T-cell (primary cell): ENCODE measurements at places on chromosomes 3 and 15.

GRCh38 chr3:182737825-182738224 lies 55.5 kb upstream of the ATP11B start:
- DNase-seq = no peak

- no peak for DNase-seq
Observed at GRCh38 chr3:132180337-132180791, 136.8 kb upstream of the ACP3 start.

- DNase-seq = no peak
Observed at GRCh38 chr15:93074599-93074998, 14.4 kb downstream of the RGMA start.

DNA sequence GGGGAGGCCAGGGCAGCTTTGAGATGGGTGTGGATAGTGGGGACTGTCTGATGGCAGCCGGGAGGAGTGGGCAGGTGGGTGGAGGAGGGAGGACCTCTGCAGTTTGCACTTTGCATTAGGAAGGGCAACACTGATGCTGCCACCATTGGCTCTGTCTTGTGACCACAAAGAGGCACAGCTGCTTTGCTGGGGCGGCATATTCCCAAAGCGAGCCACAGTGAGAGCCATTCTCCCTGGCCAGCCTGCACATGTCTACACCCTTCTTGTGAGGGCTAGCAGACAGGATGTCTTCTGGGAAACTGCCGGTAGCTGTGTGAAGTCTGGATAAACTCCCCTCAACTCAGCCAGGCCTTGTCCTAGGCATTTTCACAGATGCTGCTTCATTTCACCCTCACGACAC lies 38.3 kb downstream of the CCNB2 start:
- no peak for DNase-seq

- no peak for DNase-seq
Observed at GRCh38 chr3:78900426-78900825, 867.4 kb downstream of the ROBO1 start.

DNA sequence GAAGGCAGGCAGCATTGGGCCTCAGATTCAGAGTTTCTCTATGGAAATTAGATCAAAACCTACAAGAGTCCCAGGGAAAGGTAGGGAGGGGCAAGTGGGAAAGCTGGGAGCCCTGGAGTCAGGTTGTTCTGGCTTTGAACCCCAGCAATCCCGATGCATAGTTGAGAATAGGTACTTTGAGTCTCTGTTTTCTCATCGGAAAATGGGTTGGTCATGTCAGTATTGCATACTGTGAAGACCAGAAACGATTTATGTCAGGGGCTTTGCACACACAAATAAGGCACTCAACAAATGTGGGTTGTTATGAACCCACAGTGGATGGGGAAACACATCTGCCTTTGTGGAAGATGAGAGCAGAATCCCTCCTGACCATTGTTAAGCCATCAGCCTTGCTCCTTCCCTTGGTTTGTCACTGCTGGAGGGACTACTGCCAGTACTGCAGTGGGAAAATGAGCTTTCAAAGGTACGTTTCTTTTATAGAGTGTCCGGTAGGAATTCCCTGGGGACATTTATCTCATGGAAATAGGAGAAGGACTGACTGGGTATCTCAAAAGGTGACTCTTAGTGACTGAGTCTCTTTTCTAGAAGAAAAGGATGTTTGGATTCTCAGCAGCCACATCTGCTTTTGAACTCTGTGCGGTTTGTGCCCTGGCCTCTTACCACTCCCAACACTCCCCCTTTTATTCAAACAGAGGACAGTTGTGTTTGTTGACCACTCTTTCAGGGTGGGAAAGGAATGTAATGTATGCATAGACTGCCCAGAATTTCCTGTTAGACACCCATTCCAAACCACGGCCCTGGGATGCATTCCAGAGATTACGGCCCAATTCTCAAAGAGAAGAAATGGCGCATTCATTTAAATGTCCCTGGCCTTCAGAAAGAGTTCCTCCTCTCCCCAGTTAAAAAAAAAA lies 54.6 kb upstream of the VILL start:
- no peak for DNase-seq

GRCh38 chr15:86439614-86440013 lies 359.9 kb downstream of the AGBL1 start:
- no peak for DNase-seq

DNA sequence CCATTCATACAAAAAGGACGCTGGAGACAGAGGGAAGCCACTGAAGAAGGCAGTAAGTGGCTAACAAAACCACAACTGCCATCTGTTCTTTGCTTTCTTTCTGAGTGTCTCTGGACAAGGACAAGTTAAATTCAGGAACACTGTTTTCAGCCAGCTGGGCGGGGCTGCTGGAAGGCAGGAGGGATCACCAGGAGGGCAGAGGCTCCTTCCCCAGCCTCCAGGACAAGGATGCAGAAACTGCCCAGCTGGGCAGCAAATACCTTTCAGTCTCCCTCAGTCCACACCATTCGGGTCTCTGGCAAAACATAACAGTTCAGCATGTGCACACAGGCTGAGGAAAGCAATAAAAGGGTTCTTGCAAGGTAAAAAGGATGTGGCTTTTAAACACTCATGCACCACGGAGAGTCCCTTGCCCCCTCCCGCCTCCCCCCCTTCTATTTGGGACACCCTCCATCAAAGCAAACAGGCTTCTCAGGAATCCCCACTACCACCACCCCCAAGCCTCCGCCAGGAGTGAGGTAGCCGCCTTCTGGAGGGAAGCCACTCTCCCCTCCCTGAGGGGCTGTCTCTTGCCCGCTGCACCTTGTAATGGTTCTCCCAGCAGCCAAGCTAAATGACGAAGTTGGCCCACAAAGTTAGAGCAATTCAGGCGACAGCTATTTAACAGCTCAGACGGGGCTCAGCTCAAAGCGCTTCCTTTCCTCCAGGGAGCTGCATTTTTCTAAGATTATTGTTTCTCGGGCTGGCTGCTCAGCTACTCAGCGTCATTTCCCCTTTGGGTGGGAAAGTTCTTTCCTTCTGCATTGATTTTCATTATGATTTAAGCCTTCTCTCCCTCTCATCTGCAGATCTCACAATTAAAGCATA lies 3.8 kb downstream of the HEG1 start:
- DNase-seq = peak; percentile 85

DNA sequence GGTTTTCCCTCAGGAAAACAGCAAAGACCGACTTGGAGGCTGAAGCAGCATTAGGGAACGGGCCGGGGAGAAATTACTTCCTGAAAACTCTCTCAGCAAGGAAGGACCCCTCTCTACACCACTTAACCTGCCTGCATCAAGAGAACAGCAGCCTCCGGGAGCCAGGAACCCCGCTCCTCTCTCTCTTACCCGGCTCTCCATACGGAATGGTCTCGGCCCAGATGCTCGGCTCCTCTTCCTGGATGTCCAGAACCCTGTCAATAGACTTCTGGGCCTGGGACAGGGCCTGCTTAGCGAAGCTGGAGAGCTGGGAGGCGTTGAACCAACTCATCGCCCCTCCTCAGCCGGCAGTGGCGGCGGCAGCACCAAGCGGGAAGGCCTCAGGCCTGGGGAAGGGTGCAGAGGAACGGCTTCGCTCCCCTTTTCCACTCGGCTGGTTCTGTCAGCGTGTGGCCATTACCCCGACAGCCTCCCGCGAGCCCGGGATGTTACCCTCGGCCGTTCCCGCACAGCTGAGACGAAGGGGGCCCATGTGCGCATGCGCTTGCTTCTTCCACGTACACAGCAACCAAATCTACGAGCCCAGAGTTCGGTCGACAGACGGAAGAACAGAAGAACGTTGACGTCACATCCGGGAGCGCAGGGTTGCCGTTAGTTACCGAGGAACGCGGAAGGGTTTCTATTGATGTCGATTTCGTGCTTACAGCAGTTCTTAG lies at the start of gene TMF1:
Gene TMF1 (minus strand): TSS at position 578 of the 716 bp plus-strand sequence. CDS start 247 bp downstream, at position 331.
- DNase-seq = peak; percentile 97

GRCh38 chr3:129612534-129613366 lies 6.3 kb upstream of the PLXND1 start:
- no peak for DNase-seq

DNA sequence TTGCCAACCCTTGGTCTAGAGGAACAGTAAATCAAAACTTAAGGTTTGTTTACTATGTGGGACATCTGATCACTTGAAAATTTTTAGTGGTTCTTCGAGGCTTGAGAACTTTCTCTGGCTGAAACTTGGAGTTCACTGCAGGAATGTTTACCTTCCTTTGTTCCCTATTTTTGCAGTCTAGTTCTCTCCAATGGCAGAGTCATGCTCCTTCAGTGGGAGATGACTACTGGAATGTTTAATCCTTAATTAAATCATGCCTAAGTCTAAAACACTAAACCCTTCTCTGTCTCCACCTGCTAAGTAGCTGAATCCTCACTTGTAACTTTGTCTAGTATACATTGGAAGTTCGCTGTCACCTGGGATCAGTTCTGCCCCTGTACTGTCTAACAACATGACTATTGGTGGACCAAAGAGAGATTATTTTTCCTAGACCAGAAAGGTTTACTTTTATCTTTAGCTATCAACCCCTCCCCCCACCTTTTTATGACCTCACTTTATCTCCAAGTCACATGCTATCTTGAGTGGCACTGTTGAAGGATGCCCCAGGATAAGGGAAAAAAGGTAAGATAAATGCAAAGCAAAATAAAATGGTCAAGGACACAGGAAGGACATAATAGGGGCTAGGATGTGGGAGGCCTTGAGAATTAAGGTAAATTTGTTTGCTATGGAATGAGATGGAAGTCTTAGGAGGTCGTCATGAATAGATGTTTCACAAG lies 1.2 kb upstream of the ZNF609 start:
- no peak for DNase-seq

DNA sequence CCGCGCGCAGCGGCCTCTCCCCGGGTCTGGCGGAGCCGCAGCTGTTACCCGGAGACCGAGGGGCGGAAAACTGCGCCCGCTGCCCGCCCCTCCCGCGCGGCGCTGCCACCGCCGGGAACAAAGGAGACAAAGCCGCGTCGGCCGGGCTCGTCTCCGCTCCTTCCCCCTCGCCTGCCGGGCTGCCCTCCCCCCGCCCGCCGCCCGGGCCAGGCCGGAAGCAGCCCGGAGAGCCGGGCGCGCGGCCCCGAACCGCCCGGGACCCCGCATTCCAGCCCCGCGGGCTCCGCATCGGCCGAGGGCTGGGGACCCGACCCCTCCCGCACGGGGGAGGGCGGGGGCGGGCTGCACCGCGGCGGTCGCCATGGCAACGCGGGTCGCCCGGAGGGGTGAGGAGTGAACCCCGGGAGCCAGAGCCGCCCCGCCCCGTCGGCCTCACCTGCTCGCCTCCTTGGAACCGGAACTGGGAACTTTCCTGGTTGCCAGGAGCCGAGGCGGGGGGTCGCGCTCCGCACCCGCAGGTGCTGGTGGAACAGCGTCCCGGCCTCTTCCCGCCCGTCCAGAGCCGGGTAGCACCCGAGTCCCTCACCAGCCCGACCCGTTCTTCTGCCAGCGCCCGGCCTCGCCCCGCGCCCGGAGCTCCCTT lies 448 bp downstream of the PLXNB1 start:
- DNase-seq = peak; percentile 30

- DNase-seq = no peak
Observed at GRCh38 chr15:48563934-48564333, 81.6 kb downstream of the FBN1 start.

GRCh38 chr3:132556508-132557159 lies 40.4 kb upstream of the ACKR4 start:
- no peak for DNase-seq

GRCh38 chr15:63323798-63324563 lies 46.6 kb downstream of the APH1B start:
- no peak for DNase-seq

DNA sequence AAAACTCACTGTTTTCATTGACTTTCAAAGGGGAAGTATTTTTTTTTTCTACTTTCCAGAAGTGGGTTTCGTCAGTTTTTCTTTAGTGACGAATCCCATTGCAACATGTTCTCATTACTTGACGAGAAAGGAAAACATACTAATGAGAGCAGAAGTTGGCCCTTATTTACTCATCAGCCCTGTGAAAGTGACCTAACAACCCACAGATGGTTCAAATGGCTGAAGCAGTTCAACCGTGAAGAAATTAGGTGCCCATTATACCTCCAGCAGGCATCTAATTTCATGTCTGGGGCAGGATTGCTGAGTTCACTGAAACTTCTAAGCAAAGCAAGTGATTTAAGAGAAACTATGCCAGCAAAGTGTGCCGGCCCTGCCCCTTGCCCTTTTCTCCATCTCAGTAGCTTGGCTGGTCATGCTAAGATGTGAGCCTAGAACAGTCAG lies 9.0 kb downstream of the AQP9 start:
- no peak for DNase-seq

DNA sequence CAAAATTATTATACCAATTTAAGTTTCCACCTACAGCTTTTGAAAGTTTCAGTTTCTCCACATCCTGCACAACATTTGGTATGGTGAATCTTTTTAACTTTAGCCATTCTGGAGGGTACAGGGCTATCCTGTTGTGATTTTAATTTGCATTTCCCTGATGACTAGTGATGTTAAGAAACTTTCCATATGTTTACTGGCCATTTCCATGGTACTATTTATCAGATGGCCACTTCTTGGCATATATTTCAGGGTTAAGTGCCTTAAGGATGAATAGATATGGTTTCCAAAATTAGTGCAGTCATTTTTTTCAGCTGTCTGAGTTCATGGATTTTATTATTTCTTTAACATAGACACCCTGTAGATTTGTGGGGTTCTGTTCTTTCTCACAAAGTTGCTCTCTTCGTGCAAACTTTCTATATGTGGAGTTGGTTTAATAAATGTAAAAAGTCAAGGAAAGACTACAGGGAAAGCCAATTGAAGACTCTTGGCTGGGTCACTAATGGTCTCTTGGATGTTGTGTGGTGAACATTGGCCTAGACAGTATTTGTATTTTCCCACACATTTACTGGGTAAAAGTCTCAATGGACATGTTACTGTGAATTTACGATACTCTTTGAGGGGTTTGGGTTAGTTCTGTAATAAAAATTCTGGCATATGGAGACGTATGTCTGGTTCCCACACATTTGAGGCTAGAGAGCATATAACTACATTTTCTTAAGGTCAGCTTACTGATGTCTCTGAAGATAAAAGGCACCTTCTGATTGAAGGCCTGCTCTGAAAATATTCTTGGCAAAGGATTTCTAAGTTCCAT lies 147.5 kb upstream of the PDZRN3 start:
- DNase-seq = no peak

DNA sequence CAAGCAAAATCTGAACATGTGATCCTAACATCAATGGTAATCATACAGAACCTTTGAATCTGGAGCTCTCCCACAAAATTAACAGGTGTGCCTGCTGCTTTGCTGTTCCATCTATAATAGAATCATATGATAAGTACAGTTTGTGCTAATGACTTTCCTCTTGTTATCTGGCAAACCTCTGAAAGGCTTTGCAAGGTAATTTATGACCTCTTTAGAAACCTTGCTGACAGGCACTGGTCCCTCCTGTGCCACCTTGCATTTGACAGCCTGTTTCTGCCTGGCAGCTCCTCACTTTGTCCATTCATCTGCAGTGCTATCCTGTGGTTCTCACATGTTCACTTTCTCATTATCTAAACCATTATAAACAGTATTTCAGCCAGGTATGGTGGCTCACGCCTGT lies 10.2 kb upstream of the HTR3C start:
- no peak for DNase-seq

- no peak for DNase-seq
Observed at GRCh38 chr15:63396152-63396928, 14.7 kb upstream of the CA12 start.

- DNase-seq = no peak
Observed at GRCh38 chr15:59244337-59244736, 37.7 kb downstream of the LDHAL6B start.

GRCh38 chr3:42205800-42206514 lies 60.0 kb downstream of the CCK start:
- no peak for DNase-seq
